Epithelial cell of proximal tubule (primary cell): ENCODE measurements at places on chromosomes 7 and 10. TPM values are rescaled to one million over a fixed set of nuclear protein-coding genes. Genes with fewer than 3 reads are reported as not detected.

GRCh38 chr10:10872035-10872673 is 145.5 kb upstream of the CELF2 start:
- peak; percentile 62 for DNase-seq

DNA sequence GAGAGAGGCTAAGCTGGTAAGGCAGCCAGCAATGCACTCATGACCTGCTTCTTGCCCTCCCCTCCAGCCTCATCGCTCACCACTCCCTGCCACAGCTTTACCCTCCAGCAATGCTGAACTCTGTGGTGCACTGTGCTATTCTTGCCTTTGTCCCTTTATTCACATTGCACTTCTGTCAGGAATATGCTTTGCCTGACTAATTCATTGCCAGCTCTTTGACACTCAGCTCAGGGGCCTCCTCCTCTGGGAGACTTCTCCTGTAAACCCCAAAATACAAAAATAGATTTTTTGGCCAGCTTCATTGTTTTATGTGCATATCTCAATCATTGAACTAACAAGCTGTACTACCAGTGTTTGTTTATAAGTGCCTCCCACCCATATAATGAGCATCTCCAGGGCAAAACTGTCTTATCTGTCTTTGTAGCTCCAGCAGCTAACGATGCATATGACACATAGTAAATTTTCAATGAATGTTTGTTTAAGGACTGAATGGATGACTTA is 8.2 kb downstream of the CNNM1 start:
- DNase-seq = no peak

GRCh38 chr10:102919246-102919959 is 1.3 kb downstream of the CNNM2 start:
- no peak for DNase-seq

DNA sequence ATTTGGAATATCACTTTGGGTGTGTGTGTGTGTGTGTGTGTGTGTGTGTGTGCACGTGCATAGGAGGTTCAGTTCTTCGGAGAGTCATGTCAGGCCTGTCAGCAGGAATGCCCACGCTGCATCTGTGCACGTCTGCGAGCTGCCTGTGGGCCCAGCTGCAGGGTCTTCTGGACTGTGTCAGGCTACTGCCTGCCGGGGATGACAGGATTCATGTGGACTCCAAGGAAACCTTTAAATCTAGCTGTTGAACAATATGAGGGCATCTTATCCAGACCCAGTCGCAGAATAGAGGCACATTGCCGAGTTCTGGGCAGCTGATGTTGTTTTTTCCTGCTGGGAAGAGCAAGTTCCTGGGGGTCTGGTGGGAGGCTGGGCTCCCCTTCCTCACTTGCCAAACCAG is 19.0 kb downstream of the AQP1 start:
- no peak for DNase-seq

DNA sequence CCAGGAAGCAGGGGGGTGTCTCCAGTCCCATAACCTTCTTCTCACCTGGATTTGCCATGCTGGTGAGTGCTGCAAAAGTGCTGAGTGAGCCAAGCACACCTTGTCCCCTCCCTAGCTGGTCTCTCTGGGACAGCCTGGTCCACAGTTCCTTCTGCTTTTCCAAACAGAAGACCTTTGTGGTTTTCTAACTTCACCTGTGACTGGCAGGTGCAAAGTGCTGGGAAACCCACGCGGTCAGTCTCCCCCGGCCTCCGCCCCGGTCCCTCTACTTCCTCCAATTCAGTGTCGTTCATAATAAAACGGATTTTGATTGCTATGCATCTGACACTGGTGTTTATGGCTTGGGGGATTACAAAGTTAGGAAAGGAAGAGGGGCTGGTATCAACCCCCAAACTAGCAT is 37.1 kb downstream of the RBAK start:
- no peak for DNase-seq

- DNase-seq = no peak
Measured at GRCh38 chr10:28551086-28551485, 18.2 kb downstream of the WAC start.

DNA sequence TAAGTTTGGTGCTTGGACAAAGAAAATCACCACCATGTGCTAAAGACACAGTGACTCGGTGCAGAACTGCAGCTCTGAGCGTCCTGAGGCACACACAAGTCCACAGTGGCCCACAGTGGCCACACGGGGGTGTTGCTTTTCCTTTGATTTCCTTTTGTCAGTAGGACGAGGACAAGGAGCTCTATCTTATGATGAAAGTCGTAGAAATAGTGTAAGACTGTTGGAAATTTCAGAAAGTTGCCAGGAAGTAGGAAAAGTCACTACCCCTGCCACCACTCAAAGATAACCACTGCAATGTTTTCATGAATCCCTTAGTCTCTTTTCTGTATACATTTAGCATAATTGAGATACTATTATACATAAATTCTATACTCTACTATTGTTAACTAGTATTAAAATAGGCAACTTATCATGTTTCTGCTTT is 146.0 kb downstream of the TNS3 start:
- DNase-seq = no peak

DNA sequence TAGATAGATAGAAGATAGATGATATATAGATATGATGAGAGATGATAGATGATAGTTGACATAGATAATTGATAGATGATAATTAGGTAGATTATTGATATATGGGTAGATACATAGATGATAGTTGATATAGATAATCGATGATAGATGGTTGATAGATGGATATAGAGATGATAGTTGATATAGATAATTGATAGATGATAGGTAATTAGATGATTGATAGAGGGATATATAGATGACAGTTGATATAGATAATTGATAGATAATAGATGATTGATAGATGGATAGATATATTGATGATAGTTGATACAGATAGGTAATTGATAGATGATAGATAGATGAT is 72.3 kb downstream of the PRR15 start:
- no peak for DNase-seq

- no peak for DNase-seq
Measured at GRCh38 chr10:83990126-83990525, 149.2 kb upstream of the GHITM start.

The ORC5 gene
- total RNA-seq = 17.0 and 59.5 TPM in 2 replicates

The CDHR3 gene
- 0.17 and 0.80 TPM in 2 replicates for total RNA-seq
